Left hindlimb (tissue), 1 donor: ENCODE measurements at places on chromosomes 2 and 18.

DNA sequence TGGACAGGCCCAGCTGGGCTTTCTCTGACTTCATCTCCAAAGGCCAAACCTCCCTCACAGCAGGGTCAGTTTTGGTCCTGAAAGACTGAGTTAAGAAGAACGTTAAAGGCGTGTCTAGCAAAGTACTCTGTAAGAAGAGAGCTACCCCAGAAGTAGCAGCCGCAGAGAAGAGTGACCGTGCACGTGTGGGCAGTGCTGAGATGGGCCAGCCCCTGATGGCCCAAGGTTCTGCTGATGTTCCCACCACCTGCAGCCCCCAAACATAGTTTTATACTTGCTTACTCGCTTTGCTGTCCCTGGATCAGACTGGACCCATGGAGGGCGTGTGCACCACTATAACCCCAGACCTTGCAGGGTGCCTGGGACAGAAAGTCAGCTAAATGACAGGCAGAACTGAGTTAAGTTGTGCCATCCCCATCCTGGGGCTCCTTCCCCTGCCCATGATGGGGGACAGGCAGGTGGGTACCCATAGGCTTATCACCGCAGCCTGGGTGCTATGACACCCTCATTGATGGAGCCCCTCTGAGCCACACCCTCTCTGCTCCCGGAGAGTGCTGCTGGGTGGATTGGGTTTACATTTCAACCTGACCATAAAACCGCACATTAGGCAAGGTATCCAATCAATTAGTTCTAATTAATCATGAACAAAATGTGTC is 367.3 kb upstream of the HS6ST1 start:
- DNase-seq = no peak

DNA sequence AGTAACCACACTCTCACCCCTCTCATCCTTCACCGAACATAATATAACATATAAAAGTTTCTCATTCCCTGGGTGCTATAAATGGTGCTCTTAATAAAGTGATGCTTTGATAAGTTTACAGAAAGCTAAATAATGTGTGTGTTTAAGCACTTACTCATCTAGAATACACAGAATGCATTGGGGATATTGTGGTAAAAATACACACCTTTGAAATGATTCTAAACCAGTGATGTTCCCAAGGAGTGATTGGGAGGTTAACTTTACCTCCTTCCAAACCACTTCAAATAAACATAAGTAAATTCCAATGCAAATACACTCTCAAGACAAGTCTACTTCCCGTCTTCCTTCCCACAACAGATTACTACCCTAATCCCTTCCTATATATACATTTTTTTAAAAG is 85.3 kb upstream of the TWSG1 start:
- DNase-seq = no peak

GRCh38 chr2:175009917-175010621 is 4.9 kb upstream of the CHN1 start:
- DNase-seq = no peak

- DNase-seq = no peak
Observed at GRCh38 chr2:179565807-179566206, 295.6 kb downstream of the ZNF385B start.

DNA sequence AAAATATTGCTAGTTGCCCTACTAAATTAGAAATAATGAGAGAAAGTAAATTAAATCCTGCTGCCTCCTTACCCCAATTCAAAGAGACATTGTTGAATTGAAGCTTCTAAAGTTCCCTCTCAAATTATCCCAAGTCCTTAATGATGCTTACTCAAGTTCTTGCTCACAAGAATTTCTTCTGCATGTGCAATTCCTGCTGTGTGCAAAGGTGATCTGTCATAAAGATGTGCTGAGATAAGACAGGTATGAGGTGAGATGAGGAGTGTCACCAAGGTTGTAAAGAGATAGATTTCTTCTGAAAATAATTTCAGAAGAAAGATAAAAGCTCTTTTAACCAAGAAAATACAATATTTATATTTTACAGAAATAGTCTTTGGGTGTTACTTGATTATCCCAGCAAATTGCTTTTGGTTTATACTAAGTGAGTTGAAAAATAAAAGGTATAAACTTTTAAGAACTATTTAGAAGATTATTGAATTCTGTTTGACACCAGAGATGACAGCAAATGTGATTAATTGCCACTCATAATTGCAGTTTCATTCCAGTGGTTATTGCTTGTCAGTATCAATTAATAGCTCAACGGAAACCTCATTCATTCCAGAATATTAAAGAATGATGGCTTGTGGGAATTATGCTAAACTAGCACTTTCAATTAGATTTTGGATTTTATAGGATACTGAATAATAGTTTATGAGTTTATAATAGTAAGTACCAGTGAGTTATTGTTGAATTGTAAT is 674.3 kb downstream of the STK39 start:
- DNase-seq = no peak

DNA sequence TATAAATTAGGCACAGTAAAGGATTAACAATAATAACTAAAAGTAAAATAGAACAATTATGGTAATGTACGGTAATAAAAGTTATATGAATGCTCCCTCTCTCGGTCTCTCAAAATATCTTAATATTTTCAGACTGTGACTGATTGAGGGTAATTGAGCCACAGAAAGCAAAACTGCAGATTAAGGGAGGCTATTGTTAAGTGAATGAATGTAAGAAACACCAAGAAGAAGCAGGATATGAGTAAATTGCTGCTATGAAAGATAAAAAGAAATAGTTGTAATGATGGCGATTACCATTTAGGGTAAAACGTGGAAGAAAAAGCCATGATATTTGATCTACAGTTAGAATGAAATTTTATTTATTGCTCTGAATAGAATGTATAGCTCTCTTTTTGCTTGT is 24.1 kb downstream of the GULP1 start:
- no peak for DNase-seq

GRCh38 chr18:6249170-6249569 is 165.5 kb downstream of the L3MBTL4 start:
- DNase-seq = no peak

DNA sequence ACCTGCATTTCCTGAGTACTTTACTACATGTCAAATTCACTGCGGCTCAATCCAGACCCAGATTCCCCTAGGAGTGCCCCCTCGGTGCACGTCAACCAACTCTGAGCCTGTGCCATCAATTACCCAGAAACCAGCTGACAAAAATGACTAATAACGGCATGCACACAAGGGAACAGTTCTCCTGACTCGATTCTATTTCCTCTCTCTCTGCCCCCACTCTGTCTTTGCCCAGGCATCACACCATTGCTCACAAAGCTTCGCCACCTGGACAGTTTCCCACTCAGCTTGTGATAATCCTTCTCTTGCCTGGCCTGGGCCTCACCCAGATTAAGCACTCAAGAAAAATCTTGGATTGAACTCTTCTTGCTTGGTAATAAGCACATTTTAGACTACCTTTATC is 115.3 kb upstream of the NDUFV2 start:
- no peak for DNase-seq

DNA sequence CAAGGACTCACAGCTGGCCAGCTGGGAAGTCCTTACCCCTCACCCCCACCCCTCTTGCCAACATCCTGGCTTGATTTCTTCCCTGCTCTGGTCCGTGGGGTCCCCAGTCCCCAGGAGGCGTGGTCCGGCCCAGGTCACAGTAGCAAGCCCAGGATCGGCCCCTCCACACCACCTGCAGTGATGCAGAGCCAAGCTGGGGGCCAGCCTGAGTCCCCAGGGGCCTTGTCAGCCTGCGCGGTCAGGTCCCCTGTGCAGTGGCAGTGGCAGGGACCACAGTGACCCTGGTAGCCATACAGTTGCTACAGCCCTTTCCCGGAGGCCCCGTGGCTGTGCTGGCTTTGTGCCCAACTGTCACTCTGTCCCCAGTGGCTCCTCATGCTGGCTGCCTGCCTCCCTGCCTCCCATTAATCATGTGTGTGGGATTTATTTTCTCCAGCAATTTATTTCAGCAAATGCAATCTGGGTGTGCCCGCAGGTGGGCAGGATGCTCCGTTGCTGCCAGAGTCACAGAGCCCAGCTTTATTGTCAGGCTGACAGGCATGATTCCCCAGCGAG is 8.8 kb upstream of the PRSS56 start:
- DNase-seq = no peak

DNA sequence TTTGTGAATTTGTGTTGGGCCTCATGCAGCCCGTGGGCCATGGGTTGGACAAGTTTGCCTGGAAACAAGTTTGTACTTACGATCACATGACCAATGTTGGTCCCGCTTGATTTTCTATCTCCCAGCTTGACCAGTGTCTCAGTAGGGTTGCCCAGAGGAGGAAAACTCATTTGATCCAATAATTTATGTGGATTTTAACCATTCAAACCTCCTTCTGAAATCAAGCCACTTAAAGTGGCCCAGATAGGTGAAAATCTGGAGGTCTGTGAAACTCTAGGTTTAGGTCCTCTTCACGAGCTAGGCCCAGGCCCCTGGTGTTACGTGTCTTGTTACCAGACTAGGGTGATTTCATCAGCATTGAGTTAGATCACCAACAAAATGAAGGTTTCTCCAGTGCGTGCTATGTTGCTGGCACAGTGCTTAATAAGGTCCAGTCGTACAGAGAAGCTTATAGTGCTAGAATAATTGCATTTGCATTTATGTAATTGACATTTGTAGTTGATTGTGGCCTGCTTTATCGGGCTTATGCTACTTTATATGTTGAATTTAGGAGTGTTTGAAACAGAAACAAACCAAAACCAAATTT is 4.4 kb downstream of the ACTR2 start:
- no peak for DNase-seq

GRCh38 chr2:196482119-196483065 is 157.1 kb upstream of the CCDC150 start:
- no peak for DNase-seq

DNA sequence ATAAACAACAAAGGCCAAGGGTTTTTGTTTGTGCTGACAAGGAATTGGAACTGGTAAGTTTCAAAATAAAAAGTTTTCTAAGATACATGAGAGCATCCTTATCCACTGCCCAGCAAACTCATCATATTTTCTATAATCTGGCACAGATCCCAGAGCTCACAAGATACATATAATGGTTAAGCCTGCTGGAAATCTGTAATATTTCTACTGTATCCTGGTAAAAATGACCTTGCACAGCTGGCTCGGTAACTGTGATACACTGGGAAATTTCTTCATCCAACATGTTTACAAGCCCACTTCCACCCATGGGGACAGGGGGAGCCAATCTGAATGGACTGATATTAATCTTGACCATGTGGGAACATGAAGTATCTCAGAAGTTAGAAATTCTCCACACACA is 425.4 kb upstream of the MMADHC start:
- DNase-seq = peak; percentile 57

- no peak for DNase-seq
Observed at GRCh38 chr2:23422089-23423061, 37.4 kb downstream of the KLHL29 start.

DNA sequence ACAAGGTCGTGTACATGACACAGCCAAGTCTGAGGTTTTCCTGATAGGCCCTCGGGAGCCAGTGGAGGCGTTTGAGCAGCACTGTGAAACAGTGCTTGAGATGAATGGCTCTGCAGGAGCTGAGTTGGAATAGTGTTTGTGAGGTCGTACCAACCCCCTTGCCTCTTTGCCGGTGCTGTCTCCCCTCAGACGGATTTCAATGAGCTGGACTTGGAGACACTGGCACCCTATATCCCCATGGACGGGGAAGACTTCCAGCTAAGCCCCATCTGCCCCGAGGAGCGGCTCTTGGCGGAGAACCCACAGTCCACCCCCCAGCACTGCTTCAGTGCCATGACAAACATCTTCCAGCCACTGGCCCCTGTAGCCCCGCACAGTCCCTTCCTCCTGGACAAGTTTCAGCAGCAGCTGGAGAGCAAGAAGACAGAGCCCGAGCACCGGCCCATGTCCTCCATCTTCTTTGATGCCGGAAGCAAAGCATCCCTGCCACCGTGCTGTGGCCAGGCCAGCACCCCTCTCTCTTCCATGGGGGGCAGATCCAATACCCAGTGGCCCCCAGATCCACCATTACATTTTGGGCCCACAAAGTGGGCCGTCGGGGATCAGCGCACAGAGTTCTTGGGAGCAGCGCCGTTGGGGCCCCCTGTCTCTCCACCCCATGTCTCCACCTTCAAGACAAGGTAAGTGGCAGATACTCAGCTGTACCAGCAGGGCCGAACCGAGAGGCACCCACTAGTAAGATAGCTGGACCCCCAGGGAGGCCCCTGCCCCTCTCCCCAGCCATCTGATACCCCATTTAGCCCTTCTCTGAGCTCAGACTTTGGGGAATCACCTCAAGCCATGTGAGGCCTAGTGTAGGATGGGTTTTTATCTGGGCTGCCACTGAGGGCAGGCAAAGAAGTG is 83.1 kb downstream of the EPAS1 start:
- DNase-seq = no peak

DNA sequence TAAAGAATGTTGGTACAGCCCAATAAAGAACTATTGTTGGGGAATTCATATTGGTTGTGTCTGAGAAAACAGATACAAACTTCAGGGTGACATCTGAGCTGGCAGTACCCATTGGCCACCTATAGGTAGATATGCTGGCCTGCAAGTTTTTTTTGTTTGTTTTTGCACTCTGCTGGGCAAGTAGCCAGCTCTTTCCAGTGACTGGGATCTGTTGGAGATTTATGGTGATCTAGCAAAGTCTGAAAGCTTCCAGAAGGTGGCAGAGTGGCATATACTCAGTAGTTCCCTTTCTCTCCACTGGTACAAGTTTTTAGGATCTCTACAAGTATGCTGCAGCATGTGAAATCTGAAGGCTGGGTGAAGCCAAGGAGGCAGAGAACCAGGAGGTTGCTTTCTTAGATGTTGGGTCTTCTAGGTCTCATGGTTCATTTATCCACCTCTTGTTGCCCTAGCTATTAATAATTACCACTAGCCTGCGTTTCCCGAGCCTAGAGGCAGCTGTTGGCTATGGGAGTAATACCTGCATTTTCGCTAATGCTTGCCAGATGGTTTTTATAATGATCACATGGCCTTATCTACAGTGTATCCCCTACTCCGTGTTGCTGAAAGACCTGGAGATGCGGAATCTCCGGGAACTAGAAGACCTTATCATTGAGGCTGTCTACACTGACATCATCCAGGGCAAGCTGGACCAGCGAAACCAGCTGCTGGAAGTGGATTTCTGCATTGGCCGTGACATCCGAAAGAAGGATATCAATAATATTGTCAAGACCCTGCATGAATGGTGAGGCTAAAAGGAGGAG is 9.5 kb downstream of the COPS7B start:
- DNase-seq = no peak

DNA sequence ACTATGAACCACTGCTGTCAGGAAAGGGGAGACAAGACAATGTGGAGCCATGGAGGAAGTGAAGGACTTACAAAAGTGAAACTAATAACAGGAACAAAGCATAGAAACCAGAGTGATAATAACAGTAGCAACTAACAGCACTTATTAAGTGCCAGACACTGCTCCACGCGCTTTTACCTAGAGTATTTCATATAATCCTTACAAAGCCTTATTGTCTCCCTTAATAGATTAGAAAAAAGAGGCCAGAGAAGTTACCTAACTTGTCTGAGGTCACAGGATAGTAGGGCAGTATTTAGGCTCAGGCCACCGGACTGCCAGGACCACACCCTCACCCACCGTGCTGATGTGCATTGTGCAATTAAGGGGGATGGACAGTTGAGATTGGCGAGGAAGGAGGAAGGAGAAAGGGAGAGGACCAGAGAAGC is 98.6 kb upstream of the NFU1 start:
- DNase-seq = no peak

- DNase-seq = no peak
Observed at GRCh38 chr18:76426737-76427305, 68.2 kb downstream of the ZNF516 start.
